Kidney glomerular epithelial cell (primary cell): ENCODE measurements at places on chromosomes 5 and 9.
A peak's percentile ranks its signal among the peaks of the same experiment; 100 is the strongest.

GRCh38 chr5:160438316-160439204, 16.9 kb downstream of the PTTG1 start:
- peak; percentile 55 for DNase-seq

DNA sequence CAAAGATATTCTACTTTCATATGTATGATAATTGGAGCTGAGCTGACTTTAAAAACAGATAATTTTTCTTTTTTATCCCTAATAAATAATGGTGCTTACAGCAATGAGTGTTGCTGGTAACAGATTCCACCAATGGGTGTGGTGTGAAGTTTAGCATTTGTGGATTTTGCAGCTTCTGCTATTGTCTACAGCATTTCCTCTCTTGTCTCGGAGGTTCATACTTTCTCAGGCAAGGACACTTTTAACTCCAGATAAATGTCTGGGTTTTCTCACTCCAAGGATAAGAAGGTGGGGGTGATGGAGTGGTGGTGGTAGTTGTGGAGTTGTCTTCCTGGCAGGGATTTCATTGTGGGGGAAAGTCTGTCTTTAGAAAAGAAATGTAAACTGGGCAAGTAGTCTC, 120.0 kb upstream of the CDKN2B start:
- no peak for DNase-seq

DNA sequence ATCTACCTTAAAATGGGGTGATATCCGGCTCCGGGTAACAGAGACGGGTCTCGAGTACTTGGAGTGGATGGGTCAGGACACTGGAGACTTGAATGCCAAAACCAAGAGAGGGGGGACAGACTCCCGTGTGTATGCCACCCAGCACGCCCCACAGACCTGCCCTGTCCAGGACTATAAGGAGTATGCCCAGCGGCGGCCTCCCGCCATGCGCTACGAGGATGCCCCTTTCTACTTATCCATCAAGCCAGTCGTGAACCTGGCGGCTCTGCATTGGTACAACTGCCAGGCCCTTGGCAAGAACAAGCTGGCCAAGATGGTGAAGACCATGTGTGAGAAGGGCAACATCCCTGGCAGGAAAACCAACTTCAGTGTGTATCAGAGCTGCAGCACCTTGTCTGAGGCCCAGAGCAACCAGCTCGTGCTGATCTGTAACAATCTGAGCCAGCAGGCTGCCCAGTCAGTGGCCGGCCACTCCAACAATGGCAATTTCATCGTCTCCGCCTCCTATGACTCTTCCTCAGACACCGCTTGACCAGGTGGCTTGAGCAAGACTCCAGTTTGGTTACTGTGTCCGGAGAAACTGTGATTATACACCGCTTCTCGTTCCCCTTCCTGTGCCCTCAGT, 99.4 kb downstream of the INIP start:
- no peak for DNase-seq

- no peak for DNase-seq
These were observed 831 bp upstream of the SHROOM1 start for GRCh38 chr5:132831095-132831860.

DNA sequence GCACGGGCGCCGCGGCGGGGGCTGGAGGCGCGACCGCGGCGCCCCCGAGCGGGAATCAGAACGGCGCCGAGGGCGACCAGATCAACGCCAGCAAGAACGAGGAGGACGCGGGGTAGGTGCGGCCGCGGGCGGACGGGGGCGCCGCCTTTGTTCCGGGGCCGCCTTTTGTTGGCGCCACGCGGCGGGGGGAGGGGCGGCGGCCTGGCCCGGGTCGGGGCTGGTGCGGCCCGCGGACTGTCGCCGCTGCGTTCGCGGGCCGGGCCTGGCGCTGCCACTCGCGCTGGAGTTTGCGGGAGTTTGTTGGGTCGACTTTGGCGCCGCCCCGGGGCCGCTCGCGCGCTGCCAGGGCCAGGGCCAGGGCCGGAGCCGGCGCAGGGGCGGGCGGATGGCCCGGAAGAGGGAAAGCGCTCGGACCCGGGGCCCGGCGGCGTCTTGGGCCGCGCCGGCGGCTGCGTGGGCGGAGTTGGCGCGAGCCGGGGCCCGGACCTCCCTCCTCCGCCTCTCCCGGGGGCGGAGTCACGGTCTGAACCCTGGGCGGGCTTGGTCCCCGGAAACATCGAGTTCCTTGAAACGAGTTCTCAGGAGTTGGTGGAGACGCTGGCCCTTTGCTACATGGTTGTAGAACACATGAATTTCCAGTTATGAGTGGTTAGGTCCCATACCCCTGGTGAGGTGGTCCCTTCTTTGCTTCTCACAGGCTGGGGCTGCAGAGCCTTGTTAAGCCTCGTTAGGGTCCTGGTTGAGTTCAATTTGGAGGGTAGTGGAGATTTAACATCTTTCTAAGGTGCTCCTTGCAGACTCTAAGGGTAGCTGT, 809 bp downstream of the HNRNPAB start:
- peak; percentile 37 for DNase-seq

GRCh38 chr9:129677456-129677855, 12.0 kb downstream of the PRRX2 start:
- no peak for DNase-seq

GRCh38 chr5:45507178-45507577, 189.0 kb downstream of the HCN1 start:
- no peak for DNase-seq

- DNase-seq, result no peak
These were observed 703.5 kb upstream of the RGMB start for GRCh38 chr5:98069876-98070512.

- DNase-seq, result no peak
These were observed 2.0 kb upstream of the APBA1 start for GRCh38 chr9:69674112-69674685.

- no peak for DNase-seq
These were observed 2.8 kb downstream of the IL6ST start for GRCh38 chr5:55991768-55992486.

GRCh38 chr5:179138568-179138925, 78.4 kb downstream of the ZNF354C start:
- no peak for DNase-seq

DNA sequence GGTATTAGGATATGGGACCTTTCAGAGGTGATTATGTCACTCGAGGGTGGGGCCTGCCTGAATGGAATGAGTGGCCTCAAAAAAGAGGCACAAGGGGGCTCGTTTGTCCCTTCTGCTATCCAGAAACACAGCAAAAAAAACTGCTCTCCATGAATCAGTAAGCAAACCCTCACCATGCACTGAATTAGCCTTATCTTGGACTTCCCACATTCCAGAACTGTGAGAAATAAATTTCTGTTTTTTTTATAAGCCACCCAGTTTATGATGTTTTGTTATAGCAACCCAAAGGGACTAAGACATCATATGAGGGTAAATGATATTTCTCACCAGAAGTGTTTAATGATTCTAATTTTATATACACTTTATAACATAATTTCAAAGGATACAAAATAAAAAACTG, 476.6 kb upstream of the EDIL3 start:
- DNase-seq, result no peak

- DNase-seq, result no peak
These were observed 59.4 kb upstream of the SARDH start for GRCh38 chr9:133797406-133798105.

- peak; percentile 69 for DNase-seq
These were observed 3.3 kb downstream of the REEP5 start for GRCh38 chr5:112918679-112919078.
